ENCODE measurements at places on chromosomes 12 and 14.

DNA sequence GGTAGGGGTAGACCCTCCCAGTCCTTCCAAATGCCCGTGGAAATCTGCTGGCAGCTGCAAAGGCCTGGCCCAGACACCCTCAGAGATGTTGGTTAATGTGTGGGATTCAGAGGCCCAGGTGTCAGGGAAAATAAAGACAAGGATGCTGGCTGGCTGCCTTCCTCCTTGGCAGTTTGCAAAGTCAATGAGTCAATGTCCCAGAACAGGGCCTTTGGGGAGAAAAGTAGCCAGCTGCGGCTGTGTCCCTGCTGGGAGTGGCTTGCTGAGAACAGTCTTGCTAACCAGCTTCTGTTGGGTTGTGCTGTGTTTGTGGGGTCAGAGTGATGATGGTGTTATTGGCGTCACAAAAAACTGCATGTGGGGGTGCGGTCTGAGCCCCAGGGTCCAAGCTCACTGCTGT, 29.2 kb downstream of the GLRX5 start:
- no peak for DNase-seq

GRCh38 chr12:109726511-109727038, 12.9 kb downstream of the FAM222A start:
- no peak for DNase-seq

DNA sequence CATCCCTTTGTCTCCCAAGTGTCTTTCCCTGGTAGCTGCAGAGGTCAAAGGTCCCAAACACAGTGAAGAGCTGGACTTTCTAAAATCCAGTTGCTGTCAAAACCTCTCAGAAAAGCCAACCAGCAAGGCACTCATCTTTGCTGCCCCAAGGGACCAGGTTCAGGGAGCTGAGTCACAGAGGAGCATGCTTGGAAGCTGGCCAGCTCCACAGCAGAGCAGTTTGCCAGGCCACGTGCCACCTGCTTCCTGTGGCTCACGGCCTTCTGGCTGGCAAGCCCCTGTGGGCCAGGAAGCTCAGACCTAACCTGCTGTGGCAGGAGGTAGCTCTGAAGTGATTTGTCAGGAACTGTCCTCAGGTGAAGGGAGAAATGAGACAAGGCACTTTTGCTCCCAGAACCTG, 3.6 kb downstream of the ISCU start:
- DNase-seq = peak; percentile 80

GRCh38 chr12:23098517-23098916, 473.5 kb downstream of the ETNK1 start:
- DNase-seq = no peak

Data from NCI-H1694 treated with DMSO at 0.1 percent for 48 hours (cell line).